Stimulated activated naive CD8-positive, alpha-beta T cell treated with anti-CD3 and anti-CD28 coated beads, Interleukin-15, amount 100 ng/mL, for 72 hours (primary cell): ENCODE measurements at places on chromosomes 3 and 15.

DNA sequence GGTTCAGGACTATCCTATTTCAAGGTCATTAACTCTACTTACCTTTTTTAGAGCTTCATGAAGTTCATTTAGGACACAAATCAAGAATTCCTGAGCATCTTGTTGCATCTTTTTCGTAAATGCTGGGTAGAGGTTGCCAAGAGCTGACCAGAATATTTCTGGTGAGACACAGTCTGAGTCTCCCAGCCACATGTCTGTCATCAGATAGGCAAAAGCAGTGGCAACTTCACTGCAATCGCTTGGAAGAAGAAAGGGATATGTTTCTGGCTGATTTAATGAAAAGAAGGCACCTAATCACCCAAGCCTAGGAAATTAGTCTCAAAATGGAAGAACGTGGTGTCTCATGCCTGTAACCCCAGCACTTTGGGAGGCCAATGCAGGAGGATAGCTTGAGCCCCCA, 2.9 kb downstream of the USP50 start:
- DNase-seq = no peak

DNA sequence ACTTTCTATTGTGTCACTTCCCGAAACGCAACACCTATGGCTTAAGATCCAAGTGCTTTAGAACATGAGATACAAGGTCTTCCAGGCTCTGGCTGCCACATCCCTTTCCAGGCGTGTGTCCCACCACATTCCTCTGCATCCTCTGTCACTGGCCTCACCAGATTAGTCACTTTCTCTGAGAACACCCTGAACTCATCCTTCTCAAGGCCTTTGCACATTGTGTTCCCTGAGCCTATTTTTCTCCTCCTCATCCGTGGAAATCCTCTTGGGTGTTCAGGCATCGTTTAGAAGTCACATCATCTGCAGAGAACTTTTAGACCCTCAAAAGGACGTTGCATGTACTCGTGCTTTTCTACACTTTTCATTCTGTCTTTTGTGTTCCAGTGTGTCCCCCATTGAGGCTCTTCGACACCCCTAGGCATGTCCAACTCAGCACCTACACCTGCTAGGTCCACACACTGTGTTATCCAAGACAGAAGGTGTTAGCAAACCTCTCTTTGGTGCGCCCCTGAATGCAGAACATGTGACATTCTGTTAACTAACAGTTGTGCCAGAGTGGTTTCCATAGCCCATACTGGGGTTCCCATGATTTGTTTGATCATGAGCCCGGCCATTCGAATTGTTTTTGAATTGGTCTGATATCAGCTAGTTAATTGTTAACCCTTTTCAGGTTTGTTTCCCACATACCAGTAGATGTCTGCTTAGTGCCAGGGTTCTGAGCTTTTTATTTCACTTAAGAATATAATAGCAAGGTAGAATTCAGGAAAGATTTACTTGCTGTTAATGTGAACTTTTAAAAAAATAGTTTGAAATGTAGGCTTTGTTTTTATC, 67.2 kb downstream of the LPP start:
- no peak for DNase-seq

- DNase-seq = no peak
These were observed 11.8 kb downstream of the AP3B2 start for GRCh38 chr15:82697735-82698407.

DNA sequence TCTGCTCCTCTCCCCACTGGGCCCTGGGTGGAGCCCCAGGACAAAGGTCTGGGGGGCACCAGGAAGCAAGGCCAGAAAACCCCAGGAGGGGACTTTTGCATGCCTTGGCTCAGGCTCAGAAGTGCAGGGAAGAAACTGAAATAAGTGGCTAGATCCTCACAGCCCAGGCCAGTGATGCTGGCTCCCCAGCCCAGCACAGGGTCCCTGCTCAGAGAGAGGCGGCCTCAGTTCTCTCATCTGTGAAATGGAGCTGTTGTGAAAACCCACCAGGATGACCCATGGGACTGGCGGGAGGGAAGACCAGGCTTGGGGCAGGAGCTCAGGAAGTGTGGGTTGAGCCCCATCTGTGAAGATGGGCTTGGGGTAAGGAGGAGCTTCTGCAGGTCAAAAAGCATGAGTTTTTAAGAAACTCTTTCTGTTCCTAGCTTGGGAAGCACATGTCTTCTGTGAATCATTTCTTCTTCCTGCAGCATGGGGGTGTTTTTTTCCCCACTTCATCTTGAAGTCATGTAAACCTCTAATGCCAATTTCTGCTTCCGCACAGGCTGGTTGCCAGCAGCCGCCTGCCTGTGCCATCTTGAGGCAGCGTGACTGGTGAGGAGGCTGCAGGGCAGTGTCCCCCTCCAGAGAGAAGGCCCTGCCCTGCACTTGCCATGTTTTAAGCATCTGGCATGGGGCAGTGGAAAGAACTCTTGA, 118.6 kb downstream of the SMAD6 start:
- DNase-seq = no peak

- DNase-seq = no peak
These were observed 178.6 kb downstream of the ADAMTS9 start for GRCh38 chr3:64509206-64509605.

GRCh38 chr3:117540597-117540996, 831.0 kb downstream of the TUSC7 start:
- no peak for DNase-seq

GRCh38 chr3:34783876-34784275, 855.4 kb upstream of the ARPP21 start:
- no peak for DNase-seq

- DNase-seq = no peak
These were observed 82.7 kb upstream of the SLC6A11 start for GRCh38 chr3:10733297-10733696.

GRCh38 chr3:38490281-38491030, 5.7 kb upstream of the EXOG start:
- no peak for DNase-seq

GRCh38 chr3:156120528-156121251, at the start of gene KCNAB1:
Gene KCNAB1 (plus strand): TSS chr3:156120578.
- DNase-seq = no peak

GRCh38 chr3:126389112-126389793, 5.5 kb upstream of the CFAP100 start:
- peak; percentile 60 for DNase-seq

DNA sequence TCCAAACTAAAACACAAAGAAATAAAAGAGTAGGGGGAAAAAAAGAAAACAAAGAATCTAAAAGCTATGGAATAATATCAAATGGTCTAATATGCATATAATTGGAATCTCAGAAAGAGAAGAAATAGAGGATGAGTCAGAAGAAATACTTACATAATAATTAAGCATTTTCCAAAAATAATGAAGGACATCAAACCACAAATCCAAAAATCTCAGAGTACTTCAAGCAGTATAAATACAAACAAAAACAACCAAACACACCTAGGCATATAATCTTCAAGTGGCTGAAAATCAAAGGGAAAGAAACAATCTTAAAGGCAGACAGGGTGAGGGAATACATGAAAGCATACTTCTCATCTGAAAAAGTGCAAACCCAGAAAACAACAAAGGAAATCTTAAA, 46.3 kb downstream of the MYLK start:
- no peak for DNase-seq

GRCh38 chr3:197394464-197395321, 96.3 kb upstream of the DLG1 start:
- DNase-seq = peak; percentile 25

GRCh38 chr15:69885173-69885955, 212.4 kb downstream of the TLE3 start:
- DNase-seq = no peak

GRCh38 chr15:39153716-39154115, 427.2 kb upstream of the THBS1 start:
- no peak for DNase-seq

DNA sequence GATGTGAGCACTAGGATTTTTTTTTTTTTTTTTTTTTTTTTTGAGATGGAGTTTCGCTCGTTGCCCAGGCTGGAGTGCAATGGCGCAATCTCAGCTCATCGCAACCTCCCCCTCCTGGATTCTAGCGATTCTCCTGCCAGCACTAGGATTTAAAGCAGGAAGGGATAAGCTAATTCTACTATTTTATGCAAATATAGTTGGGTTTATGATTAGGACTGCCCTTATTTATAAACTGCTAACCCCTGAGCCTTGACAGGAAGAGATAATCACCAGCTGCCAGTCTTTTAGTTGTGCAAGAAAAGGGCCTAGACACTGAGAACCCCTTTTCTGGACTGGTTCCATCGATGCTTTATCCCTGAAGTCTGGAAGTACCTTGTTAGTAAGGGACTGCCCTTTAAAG, 36.7 kb downstream of the IFT57 start:
- DNase-seq = no peak

- no peak for DNase-seq
These were observed 476.3 kb downstream of the AGBL1 start for GRCh38 chr15:86555939-86556338.

DNA sequence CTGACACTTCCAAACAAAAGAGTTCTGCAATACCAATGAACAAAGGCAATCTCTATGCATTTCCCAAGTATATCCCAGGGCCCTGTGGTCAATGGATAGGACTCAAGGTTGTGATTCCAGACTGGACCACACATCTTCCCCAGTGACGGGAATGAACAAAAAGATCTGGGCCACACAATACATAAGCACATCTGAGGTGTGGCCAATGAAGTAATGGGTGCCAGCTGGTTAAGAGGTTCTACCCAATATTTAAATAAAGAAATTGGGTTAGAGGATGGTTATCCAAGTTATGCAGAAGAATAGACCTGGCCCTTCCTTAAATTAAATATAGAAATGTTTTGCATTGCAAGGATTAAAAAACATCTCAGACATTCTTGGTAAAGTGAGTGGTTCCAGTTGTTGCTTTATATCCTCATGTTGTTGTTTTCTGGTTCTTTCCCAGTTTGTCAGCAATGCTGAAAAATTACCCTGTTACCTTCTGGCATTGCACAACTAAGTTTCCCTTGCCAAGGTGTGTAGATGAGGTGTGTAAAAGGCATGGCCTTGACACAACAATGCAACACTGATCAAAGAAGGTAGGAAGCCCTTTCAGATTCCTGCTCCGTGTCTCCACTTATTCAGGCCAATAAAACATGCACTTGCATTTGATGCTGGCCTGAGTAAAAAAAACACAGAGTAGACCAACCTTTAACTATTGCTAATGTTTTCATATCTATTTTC, 86.5 kb downstream of the PRICKLE2 start:
- DNase-seq = no peak

DNA sequence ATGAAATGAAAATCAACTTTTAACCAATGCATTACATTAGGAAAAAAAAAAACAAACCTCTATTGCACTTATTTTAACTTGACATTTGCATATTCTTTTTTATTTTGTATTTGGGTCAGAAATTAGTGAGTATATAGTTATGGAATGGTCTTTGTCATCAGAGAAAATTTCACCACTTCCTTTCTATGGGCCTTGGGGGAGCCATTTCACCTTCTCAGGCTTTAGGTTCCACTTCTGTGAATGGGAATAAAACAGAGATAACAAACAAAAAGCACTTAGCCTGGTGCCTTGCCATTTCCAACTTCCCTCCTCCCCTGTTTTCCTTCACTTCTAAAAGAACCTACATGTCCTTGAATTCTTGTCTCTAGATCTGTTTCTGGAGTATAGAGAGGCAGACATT, 168.0 kb upstream of the STT3B start:
- DNase-seq = no peak

DNA sequence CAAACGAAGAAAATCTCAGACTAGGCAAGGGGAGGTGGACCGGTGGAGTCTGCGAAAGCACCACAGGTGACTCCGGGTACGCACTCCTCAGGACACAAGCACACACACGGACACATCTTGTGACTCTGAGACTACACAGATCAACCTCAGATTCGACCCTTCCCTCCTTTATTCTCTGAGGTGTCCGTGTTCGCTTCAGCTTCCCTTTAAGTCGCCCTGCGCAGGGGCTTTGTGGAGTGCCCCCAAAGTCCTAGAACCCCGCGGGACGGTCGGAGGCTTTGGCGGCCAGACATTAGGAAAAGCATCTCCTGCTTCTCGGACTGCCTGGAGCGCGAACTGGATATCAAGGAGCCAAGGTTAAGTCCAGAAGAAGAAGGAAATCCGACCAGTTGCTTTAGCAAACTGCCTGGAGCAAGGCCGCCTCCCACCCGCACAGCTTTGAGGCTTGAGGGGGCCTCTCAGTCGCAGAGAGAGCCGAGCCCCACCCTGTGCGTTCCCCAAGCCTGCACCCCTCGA, 730 bp downstream of the DGKG start:
- no peak for DNase-seq

DNA sequence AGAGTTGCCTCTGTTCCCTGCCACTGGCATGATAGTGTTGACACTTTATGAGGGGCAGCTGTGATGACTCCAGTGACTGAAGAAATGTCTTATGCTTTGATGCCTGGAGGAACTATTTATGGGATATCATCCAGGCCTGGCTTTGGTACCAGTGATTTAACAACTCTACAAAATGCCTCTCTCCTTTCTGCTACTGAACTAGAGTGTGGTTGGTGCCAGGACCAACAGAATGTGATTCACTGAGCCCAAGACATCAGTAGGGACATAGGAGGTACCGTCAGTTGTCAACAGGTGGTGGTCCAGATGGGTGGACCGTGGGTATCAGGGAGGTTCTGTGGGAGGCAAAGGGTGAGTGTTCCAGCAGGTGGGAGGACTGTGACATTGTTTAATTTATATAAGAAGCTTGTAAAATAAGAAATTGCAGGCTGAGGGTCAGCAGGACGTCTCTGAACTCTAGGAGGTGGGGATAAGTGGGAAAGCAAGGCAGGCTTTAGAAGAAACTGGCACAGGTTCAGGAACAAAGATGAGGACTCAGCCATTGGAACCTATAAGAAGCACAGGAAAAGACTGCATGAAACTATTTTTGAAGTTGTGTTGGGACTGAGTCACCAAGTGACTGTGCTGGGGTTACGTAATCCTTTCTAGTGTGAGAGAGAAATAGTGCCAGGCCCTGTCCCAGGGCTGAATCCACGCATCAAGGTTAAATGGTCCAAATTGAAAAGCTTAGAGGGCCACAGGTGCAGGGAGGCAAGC, 28.5 kb upstream of the SLC7A14 start:
- DNase-seq = no peak
